Cortex of kidney (tissue), 1 donor: ENCODE measurements at places on chromosomes 5 and 9.

DNA sequence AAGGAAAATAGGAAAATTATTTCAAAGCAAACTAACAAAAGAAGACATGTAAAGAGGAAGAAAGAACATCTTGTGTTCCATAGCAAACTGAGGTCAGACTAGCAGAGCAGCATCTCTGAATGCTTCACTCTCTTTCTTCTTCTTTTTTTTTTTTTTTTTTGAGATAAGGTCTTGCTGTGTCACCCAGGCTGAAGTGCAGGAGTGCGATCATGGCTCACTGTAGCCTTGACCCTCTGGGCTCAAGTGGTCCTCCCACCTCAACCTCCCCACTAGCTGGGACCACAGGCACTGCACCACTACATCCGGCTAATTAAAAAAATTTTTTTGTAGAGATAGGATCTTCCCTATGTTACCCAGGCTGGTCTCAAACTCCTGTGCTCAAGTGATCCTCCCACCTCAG, 36.6 kb downstream of the MELK start:
- DNase-seq: no peak

DNA sequence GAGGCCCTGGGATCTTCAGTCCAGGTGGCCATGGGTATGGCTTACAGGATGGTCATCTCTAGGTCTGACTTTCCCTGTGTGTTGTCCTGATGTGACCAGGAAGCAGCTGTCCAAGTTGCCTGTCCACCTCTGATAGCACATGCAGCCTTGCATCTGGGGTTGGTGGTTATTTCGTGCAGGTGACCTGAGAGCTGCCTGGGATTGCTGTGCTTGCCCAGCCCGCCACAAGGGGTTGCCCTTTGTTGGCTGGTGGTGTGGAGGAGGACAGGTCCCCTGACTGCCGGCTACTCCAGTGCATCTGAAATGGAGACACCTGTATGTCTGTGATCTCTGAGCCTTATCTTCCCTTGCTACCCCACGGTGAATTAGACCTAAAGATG, 212.6 kb downstream of the ARHGAP26 start:
- no peak for DNase-seq

- DNase-seq: no peak
Measured at GRCh38 chr5:75521195-75521594, 9.5 kb downstream of the POLK start.

- DNase-seq: no peak
Measured at GRCh38 chr5:158854260-158854783, 245.4 kb downstream of the EBF1 start.

DNA sequence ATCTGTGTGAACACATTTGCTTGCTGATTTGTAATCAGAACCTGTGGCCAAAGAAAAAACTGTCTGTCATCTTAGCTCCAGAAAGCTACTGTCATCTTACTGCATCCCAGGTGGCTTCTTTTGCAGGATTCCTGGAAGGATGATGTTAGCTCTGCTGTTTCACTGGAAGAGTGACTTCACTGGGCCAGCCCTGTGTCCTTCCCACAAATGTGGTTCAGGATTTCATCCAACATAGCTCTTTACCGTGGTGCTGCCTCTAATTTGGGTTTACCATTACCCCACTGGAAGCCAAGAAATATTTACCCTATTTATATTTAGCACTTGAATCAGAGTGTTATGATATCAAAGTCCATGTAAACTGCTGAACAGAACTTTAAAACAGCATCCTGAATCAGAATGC, 501.0 kb downstream of the GADD45G start:
- DNase-seq: no peak

- DNase-seq: no peak
Measured at GRCh38 chr5:20678386-20678785, 690.4 kb upstream of the CDH18 start.

DNA sequence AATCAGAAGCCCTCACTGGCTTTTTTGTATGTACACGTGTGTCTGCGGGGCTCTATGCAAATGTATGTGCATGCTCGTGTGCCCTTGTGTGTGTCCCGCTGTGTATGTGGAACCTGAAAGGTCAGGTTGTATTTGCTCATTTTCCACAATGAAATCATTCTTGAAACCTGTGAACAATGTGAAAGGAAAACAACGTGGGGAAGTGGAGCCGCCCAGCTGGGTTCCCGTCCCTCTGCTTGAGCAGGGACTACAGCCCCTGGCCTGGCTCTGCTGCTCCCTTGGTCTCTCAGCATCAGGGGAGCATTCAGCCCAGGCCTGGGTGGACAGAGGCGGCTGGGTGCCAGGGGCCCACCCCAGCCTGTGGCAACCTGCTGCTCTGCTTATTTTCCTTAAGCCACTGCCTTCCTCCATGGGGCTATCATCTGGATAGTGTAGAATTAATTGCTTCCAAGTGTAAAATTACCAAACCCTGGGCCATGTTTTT, 3.0 kb downstream of the ECSCR start:
- DNase-seq: no peak

DNA sequence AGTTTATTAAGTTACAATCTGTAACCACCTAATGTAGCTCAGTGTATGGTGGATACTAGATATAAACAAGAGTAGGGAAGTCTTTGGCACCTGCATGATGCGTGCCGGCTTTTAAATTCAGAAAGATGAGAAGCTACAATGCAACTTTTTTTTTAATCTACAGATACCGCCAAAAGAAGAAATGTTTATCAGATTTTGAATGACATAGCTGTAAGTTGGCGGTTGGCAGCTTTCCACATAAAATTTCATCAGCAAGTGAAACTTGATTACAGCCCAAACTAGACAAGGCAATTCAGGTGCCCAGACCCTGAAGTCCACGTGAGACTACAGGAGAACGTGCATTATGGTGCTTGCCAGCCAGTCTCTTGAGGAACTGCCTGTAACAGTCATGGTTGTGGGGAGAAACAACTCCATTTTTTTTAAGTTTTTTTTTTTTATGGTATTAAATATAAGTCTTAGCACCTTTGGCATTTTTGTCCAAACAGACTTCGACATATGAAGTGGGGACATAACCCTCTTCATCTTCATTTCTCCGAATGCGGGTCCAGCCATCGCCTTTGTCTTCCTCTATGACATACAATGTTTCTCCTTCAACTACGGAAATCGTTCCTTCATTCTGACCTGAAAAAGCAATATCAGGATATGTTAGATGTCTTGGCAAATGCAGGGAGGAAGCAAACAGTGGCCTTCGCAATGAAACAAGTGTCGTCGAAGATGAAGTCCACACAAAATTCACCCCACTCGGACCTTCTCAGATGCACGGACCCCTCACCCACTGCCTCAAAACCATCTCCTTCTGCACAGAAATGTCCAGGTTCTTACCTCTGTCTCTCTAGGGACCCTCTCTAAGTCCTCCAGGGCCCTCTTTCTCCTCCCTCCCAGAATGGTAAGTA, 60.4 kb downstream of the USP20 start:
- DNase-seq: no peak

GRCh38 chr5:39816156-39816845, 391.5 kb upstream of the DAB2 start:
- DNase-seq: no peak

DNA sequence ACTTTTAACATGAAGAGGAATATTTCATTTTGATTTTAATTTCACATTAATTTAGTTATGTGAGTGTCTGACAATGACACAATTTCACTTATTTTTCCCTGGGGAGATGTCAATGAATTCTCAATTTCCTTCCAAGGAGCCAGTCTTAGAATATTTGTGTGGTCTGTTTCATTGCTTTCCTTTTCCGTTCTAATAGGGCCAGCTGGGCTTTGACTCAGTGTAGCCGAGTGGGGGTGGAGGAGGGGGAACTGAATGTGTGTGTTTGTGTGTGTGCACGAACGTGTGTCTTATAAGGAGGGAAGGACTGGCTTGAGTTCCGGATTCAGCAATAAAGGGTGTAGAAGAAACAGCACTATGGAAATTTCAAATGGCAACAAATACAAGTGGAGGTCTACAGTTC, 100.0 kb downstream of the BASP1 start:
- DNase-seq: no peak

GRCh38 chr5:36624277-36624676, 17.9 kb downstream of the SLC1A3 start:
- DNase-seq: no peak

- DNase-seq: no peak
Measured at GRCh38 chr5:136598802-136599404, 233.6 kb upstream of the TRPC7 start.
